ENCODE measurements at places on chromosomes 3 and 15.

- no peak for DNase-seq
Measured at GRCh38 chr3:50078622-50079021, 10.1 kb upstream of the RBM5 start.

DNA sequence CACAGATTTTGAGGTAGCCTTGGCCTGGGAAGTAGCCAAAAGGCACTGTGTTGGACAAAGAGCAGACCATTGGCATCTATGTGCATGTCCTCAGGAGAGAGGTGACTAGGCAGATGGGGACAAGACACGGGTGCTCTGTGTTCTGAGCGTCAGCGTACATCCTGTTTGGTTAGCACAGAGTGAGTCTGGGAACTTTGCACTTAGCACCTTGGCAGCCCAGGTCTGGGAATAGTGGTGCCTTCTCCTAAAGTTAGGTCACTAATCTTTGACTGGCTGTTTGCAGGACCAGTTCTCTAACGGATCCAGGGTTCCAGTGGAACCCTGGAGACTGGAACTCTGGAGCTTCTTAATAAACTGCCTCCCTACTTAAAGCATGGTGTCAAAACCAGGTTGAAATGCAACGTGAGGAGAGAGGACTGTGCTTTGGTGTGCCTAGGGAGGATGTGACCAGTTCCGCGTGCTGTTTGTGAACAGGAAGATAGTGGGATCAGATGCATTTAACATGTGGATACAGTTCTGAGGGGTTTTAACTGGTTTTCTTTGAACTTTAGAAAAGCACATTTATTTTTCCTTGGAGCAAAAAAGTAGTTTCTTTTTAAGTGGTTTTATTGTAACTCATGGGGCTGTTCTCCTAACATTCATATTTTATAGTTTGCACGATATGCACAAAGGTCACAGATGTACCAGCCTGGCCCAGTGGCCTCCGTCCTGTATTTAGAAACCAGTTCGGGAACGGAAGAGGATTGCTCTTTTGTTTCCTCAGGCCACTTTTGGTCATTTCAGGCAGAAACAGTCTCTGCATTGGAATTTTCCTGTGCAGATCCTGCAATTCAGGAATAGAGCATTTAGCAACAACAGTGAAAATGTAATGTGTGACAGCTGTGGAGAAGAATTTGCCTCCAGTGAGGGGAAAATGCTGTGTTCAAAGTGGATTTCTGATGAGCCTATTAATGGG, 48.8 kb downstream of the ABHD2 start:
- no peak for DNase-seq

DNA sequence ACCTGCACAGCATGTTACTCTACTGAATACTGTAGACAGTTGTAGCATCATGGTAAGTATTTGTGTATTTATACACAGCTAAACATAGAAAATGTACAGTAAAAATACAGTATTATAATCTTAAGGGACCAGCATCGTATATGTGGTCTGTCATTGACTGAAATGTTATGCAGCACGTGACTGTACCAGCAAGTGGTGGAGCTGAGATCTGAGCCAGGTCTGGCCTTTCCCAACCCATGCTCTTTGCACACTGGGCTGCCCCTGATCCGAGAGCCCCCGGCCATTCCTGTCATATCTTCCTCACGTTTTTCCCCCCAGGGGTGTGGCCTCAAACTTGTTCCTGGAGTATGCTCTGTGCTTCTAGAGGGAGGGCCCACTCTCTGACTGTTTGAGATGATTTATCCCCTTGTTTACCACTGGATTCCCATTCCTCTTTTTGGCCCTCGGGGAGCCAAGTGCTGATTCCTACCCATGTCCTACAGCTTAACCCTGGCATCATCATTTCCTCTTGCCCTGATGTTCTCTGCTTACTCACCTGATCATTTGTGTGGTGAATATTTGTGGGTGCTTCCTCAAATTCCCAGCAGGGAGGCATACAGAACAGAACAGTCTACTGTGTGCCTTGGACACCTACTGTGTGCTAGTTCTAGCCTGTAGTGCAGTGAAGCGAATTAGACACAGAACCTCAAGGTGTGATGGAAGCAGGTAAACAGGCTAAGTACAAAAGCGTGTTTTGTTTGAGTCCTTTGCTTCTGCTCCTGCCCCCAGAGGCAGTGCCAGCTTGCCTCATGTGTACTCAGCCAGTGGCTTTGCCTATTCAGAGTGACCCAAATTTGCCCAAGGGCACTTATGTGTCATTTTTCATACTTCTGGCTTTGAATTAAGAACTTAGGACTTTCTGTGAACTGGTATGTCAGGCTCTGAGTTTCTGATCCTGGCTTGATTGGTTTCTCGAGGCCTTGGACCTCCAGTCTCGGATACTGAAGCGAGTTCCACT, 21.0 kb downstream of the CSRNP1 start:
- no peak for DNase-seq

GRCh38 chr3:50724831-50725230, 50.1 kb downstream of the DOCK3 start:
- no peak for DNase-seq

GRCh38 chr3:148924562-148924961, 59.5 kb downstream of the CPA3 start:
- DNase-seq: no peak

GRCh38 chr15:68430471-68431036, 1.4 kb downstream of the ITGA11 start:
- no peak for DNase-seq

GRCh38 chr3:134155446-134155845, 95.2 kb downstream of the RYK start:
- DNase-seq: no peak

DNA sequence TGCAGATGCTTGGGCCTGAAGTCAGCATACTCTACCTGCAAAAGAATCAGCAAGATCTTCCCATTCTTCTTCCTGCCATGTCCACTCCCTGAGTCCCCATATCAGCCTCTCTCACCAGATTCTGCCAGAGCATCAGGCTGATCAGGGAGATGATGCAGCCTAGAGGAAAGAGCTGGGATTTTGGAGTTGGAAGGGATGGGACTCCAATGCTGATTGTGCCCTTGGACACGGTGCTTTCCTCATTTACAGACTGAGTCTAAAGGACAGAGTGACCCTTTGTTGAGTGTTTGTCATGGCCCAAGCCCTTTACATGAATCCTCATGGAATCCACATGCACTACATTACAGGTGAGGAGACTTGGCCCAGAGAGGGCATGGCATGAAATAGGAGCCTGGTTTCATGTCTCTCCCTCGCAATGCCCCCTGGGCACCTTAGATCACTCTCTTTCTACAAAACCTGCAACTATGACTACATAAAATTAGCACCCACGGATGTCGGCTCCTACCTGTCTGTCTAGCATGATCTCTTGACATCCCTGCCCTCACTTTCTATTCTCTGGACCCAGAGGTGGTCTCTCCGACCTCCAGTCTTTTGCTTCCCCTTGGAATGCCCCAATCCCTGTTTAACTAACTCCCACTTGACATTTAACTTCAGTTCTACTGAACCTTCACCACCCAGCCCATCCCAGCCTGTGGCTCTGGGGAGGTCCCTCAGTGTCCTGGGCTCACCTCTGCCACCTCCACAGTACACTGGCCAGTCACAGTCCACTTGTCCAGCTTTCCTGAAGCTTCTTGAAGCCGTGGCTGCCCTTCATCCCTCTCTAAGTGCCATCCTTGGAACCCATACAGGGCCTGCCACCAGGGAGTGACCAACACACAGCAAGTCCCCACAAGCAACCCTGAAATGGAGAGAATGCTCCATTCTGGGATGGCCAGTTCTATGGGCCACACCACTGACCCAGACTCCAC, 173.5 kb downstream of the ABHD5 start:
- DNase-seq: no peak

- DNase-seq: no peak
Measured at GRCh38 chr3:37551857-37552256, 309.8 kb upstream of the CTDSPL start.

DNA sequence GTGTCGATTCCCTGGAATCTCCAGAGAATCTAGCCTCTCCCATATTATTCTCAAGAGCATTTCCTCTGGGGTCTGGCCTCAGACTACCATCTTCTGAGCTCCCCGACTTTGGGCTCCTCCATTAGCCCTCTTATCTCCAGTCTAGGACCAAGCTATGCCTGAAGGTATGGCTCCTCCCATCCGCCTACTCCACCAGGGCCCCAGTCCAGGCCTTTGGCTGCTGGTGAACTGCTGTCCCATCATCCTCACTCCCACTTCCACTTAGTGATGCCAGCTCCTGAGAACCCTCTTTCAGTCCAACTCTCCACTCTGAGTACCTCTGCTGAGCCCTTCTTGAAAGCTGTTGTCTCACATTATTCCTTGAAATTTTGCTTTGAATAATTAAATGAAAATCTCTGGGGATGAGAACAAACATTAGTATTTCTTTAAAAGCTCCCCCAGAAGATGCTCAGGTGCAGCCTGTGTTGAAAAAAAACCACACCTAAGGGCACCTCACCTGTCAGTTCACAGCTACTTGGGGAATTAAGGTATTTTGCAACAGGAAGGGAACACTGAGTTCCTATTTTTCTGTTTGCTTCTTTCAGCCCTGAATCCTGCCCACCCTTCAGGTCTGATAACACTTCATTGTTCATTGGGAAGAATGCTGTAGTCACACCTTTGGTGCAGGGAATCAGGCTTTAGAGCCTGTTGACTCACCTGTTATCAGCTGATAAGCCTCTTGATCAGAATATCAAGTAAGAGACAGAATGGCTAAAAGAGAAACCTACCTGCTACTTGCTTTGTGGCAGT, 9.5 kb downstream of the CLDN18 start:
- DNase-seq: no peak

Measured in NCI-H446 treated with DMSO at 0.1 percent for 48 hours (cell line).